Memory B cell (primary cell): ENCODE measurements at places on chromosomes 3 and 15.

DNA sequence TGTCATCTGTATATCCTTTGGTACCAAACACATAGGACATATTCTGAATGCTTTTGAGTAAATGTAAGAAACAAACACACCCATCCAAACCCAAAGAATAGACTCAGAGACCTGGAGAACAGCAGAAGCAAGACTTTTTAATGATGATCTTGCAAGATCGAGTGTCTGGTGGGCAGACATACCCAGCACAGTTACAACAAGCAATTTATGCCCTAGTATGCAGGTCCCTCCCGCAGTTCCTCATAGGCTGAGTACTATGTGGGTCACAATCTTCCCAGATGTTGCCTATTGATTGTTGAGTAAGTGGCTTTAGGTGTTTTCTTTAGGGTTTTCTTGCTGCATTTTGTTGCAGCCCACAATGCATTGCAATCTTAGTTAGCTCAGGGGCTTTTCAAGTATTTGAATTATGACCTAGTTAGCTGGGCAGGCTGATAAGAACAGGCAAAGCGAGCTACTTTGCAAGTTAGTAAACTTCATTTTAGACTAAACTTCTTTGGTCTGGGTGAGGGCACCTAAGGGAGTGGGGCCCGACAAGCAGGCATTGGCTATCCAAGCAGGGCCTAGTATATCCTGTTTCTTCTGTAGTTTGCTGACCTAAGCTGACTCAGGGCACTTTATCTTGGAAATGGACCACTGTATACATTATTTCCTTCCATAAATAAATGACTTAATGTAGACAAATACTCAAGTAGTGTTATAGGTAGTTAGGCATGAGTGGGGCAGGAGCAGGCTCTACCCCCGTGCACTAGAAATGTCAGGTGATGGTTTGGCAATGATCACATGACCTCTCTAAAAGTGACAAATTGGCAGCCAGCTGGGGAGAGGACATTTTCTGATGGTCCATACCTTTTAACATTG, 87.3 kb upstream of the LIPC start:
- H3K27ac ChIP-seq, result no peak overlapping the region
- peaks cover 2% of the 10 kb centered on the region for H3K27me3 ChIP-seq
- H3K36me3 ChIP-seq, result peaks cover 2% of the 10 kb centered on the region
- H3K4me1 ChIP-seq, result no peaks in the 10 kb centered on the region

DNA sequence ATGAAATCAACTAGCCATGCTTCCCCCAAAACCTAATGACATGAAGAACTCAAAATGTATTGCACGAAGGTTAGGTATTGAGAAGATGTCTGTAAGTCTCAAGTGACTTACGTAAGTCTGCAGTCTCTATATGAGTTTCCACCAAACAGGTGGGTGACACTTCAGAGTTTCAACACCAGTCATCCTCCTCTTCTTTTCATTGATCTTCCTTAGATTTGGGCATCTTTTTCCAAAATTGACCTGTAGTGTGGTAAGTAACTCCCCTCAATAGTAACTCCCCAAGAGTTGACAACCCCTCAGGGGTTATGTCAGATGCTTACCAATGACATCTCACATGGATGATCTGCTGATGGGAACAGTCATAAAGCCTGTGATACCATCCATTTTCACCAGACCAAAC, 46.1 kb downstream of the GPR176 start:
- no peak overlapping the region for H3K27ac ChIP-seq
- H3K27me3 ChIP-seq, result peaks cover 6% of the 10 kb centered on the region
- H3K4me1 ChIP-seq, result no peaks in the 10 kb centered on the region
- no peaks in the 10 kb centered on the region for H3K36me3 ChIP-seq

GRCh38 chr3:86990012-86990733, 776 bp downstream of the VGLL3 start:
- DNase-seq, result no peak
- H3K36me3 ChIP-seq, result no peaks in the 10 kb centered on the region
- H3K27me3 ChIP-seq, result peaks cover 10% of the 10 kb centered on the region
- no peak overlapping the region for H3K27ac ChIP-seq

- H3K4me1 ChIP-seq, result peaks cover 16% of the 10 kb centered on the region
- H3K27me3 ChIP-seq, result peaks cover 7% of the 10 kb centered on the region
- H3K27ac ChIP-seq, result no peak overlapping the region
- H3K4me3 ChIP-seq, result no peak overlapping the region
Observed at GRCh38 chr3:10344147-10344943, 23.4 kb upstream of the SEC13 start.

GRCh38 chr3:32117320-32117719, 10.9 kb downstream of the GPD1L start:
- no peak for DNase-seq
- no peak overlapping the region for H3K27ac ChIP-seq
- H3K36me3 ChIP-seq, result peaks cover 4% of the 10 kb centered on the region
- peaks cover 23% of the 10 kb centered on the region for H3K4me1 ChIP-seq
- H3K4me3 ChIP-seq, result no peak overlapping the region

DNA sequence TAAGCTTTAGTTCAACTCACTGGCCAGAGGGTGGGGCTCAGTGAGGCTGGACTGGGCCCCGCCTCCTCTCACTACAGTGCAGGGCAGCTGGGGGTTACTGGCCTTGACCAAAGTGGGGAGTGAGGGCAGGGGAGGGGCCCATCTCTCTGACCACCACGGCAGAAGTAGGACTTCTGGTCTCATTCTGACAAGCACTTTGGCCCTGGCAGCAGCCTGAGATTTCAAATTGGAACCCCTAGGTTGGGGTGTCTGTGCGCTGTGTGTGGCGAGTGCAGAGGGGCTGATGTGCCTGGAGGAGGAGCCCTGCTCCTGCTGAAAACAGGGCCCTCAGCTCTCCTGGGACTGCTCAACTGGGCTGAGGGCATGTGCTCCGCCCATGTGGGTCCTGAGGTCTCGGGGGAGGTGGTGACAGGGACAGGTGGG, 60.3 kb upstream of the RPL32 start:
- H3K4me3 ChIP-seq, result no peak overlapping the region
- H3K27ac ChIP-seq, result peak overlapping the region; percentile 75
- H3K27me3 ChIP-seq, result no peaks in the 10 kb centered on the region

- H3K4me1 ChIP-seq, result no peaks in the 10 kb centered on the region
- H3K27me3 ChIP-seq, result no peaks in the 10 kb centered on the region
- DNase-seq, result no peak
Observed at GRCh38 chr15:56844471-56844870, 74.0 kb upstream of the TCF12 start.

- no peak overlapping the region for H3K4me3 ChIP-seq
- H3K4me1 ChIP-seq, result peaks cover 12% of the 10 kb centered on the region
- H3K27ac ChIP-seq, result no peak overlapping the region
- no peak for DNase-seq
- H3K27me3 ChIP-seq, result no peaks in the 10 kb centered on the region
Observed at GRCh38 chr3:136567599-136568188, 184.5 kb downstream of the STAG1 start.

DNA sequence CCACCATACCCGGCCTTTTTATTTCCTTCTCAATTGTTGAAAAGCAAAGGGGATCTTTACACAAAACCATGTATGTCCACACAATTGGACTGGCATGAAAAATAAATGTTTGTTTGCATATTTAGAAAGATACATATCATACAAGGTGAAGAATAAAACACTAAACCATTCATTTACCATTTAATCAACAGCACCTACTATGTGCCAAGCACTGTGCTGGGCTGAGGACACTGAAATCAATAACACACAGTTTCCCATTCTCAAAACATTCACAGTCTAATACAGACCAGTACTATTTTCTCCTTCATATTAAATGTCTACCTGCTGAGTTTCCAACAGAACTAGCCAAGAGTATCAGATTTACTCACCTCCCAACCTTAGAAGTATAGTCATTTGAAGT, 84.7 kb downstream of the IGF2BP2 start:
- no peak overlapping the region for H3K4me3 ChIP-seq
- no peak for DNase-seq
- peaks cover 3% of the 10 kb centered on the region for H3K4me1 ChIP-seq
- no peak overlapping the region for H3K27ac ChIP-seq
